ENCODE measurements at places on chromosomes 7 and 10. TPM values are rescaled to one million over a fixed set of nuclear protein-coding genes. Genes with fewer than 3 reads are reported as not detected.

DNA sequence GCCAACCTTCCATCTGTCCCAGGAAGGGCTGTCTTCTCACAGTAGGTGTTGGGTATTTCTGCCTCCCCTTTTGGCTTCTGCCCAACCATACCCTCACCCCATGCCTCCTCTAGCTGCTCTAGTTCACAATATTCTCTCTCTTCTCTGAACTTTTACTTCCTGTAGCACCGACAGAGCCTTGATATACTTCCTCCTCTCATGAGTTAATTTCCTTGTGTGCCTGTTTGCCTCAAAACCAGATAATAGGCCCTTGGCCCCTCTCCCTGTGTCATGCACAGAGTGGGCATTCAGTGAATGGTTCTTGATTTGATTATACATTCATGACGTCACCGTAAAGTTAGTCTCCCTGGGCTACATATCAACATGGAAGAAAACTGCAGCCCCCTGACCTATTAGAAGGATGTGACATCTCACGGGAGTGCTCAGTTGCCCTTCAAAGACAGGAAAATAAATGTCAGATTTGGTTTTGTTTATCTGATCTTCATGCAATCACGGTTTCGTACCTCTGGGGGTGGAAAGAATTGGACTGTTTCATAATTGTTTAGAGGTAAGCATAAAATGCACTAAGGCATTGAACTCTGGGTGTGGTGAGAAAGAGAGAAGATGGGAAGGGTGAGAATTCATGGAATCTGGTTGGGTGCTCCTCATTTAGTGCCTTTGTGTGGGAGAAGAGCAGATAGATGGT is 127.7 kb downstream of the ITIH5 start:
- H3K4me1 ChIP-seq = no peaks in the 10 kb centered on the region
- no peaks in the 10 kb centered on the region for H3K36me3 ChIP-seq
- no peak overlapping the region for H3K27ac ChIP-seq
- no peaks in the 10 kb centered on the region for H3K27me3 ChIP-seq

Gene ZCWPW1
- total RNA-seq = 5.2 TPM

DNA sequence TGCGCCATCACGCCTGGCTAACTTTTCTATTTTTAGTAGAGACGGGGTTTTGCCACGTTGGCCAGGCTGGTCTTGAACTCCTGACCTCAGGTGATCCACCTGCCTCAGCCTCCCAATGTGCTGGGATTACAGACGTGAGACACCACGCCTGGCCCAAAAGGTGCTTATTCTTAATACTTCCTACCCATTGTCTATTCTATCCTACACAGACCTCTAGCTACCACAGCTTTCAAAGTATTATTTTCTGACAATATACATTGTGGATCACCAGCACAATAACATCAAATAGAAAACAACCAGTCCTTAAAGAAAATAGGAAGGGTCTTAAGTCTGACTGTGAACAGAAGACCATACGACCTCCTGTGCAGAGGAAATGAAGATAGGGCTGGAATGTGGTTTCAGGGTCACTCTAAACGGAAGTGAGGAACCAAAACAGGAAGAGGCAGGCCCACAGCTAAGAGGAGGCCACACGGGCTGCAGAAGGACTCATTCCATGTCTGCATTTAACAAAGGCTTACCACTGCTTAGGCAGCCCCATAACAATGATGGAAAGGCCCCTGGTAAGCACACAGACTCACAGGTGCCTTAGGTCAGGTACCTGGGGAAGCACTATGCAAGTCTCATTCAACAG is 115.2 kb downstream of the ZFAND4 start:
- H3K36me3 ChIP-seq = no peaks in the 10 kb centered on the region
- DNase-seq = no peak
- no peaks in the 10 kb centered on the region for H3K4me1 ChIP-seq

DNA sequence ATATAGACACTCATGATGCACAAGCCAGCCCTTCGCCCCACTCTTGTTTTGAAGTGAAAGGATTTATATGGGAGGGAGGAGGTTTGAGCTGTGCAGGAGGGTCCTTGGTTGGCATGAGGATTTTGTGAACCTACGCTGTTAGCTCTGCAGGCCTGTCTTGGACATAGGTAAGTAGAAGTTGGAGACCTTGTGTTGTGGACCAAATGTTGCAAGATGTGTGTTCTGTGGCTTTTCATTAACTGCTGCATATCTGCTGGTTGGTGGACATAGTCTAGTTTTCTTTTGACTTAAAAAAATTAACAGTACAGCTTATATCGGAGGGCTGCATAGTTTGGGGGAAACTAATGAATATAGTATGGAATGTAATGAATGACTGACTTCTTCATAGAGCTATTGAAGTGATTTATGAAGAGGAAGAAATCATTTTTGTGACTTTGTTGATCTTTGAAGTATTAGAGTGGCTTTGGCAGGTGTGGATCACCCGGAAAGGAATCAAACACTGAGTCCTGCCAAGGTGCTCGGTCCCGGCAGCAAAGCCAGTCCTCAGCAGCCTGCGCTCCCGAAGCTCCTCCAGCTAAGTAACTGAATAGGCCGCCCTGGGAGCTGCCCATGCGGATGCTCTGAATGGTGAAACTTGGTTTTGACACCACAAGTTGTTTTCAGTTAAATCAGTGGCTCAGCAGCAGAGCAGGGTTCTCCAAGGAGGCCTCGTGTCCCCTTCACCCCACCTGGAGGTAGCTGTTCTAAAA is 3.2 kb downstream of the MGMT start:
- DNase-seq = no peak
- no peaks in the 10 kb centered on the region for H3K27me3 ChIP-seq
- H3K4me3 ChIP-seq = no peak overlapping the region
- no peaks in the 10 kb centered on the region for H3K4me1 ChIP-seq
- no peaks in the 10 kb centered on the region for H3K36me3 ChIP-seq

Gene PDCD4
- total RNA-seq = 17.4 TPM

DNA sequence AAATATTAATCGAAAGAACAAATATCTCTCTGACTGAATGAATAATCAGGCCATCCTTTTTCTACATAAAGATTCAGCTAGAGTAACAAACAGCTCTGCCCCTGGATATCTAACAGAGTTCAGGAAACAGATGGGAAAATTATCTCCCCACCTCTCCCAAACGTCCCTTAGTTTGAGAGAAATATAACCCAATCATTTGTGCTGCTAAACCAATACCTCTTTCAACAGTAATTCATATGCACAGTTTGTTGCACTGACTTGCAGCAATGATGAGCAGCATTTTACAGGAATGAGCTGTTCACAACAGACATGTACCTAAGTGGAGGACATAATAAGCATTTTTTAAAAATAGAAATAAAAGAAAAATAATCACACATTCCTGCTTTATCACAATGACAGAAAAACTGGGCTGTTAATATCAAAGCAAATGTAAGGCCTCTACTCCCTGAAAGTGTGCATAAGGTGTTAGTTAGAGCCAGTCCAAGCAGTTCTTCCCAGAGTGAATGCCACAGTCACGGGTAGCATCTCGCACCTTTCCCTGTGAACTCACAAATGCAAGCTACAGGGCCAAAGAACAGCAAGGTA is 2.3 kb downstream of the CREB3L2 start:
- H3K4me3 ChIP-seq = peak overlapping the region; percentile 87
- peak overlapping the region; percentile 95 for H3K27ac ChIP-seq
- DNase-seq = no peak
- no peaks in the 10 kb centered on the region for H3K36me3 ChIP-seq
- H3K4me1 ChIP-seq = peaks cover 14% of the 10 kb centered on the region

DNA sequence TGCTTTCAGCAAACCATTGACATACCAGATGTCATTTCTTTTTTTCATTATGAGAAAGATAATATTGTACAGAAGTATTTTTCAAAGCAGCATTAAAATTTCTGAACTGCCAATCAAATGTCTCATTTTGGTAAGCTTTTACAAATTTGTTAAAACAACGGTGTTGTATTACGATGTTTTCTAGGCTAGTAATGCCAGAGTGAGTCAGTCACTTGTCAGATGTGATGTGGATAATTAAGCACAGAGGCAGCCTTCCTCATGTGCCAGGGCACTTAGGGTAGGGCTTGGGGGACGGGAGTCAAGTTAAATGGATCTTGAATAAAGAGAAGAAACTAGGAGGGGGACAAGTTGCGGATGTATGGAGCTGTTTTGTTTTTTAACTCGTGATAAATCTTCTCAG is 10.1 kb downstream of the PSTK start:
- H3K4me3 ChIP-seq = no peak overlapping the region
- H3K4me1 ChIP-seq = no peaks in the 10 kb centered on the region
- H3K27me3 ChIP-seq = no peaks in the 10 kb centered on the region
- no peak for DNase-seq

Gene OPN1SW
- total RNA-seq = not detected

Gene TIMM23
- 42.1 TPM for total RNA-seq

GRCh38 chr7:12025246-12025645 is 185.8 kb upstream of the TMEM106B start:
- H3K4me1 ChIP-seq = no peaks in the 10 kb centered on the region
- H3K27ac ChIP-seq = no peak overlapping the region
- no peaks in the 10 kb centered on the region for H3K36me3 ChIP-seq
- H3K4me3 ChIP-seq = no peak overlapping the region

Gene TFPI2
- total RNA-seq = 10.5 TPM

DNA sequence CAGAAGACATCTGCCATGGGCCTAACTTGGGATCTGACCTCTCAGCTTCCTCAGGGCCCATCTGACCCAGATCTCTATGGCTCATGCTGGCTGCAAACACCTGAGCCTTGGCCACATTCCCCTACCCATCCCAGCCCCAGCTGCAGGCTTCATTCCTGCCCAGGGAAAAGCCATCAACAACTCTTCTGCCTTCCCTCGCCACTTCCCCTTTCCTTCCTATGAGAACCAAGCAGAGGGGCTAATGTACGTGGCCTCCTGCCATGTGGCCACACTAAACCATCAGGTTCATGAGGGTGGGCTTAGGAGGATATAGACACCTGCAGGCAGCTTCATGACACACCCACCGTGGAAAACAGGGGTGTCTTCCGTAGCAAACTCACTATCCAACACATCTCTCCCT is 312.2 kb downstream of the GALNT17 start:
- H3K27me3 ChIP-seq = no peaks in the 10 kb centered on the region
- no peak overlapping the region for H3K4me3 ChIP-seq
- no peak overlapping the region for H3K27ac ChIP-seq
- DNase-seq = no peak
- no peaks in the 10 kb centered on the region for H3K36me3 ChIP-seq

DNA sequence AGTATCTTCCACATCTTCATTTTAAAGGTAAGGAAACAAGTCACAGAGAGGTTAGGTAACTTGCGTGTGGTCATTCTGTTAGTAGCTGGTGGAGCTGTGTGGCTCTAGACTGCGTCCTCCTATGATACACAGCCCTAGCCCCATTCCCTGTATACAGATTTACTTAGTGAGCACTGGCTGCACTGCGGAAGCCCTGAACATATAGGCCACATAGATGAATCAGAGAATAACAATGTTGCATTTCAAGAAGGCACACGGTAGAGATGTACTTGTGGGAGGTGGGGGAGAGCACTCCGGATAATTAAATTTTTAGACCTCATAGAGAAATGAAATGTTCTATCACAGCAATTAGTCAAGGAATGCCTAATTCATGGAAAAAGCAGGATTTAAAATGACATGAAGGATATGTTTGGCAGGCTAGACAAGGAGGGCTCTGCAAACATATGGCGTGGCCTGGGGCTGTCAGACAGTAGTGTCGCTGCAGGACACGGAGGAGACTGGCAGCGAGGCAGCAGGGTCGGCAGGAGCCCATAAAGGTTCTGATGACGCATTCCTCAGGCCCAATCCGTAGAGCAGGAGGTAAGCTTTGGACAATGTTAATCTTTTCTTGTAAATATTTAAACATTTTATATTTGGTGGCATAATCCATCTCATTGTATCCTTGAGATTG is 29.5 kb downstream of the RAB11FIP2 start:
- H3K27me3 ChIP-seq = no peaks in the 10 kb centered on the region
- no peaks in the 10 kb centered on the region for H3K36me3 ChIP-seq
- H3K4me1 ChIP-seq = no peaks in the 10 kb centered on the region
- H3K4me3 ChIP-seq = no peak overlapping the region

Gene SAP25
- not detected for total RNA-seq

Gene TSPAN13
- total RNA-seq = 19.1 TPM
